ENCODE measurements at places on chromosomes 1 and 21. TPM values are rescaled to one million over a fixed set of nuclear protein-coding genes. Genes with fewer than 3 reads are reported as not detected.
A peak's percentile ranks its signal among the peaks of the same experiment; 100 is the strongest.

GRCh38 chr1:184755226-184756065 is 788 bp upstream of the EDEM3 start:
- H3K27ac ChIP-seq: peak overlapping the region; percentile 97
- H3K4me1 ChIP-seq: peaks cover 20% of the 10 kb centered on the region
- peak overlapping the region; percentile 97 for H3K4me3 ChIP-seq

DNA sequence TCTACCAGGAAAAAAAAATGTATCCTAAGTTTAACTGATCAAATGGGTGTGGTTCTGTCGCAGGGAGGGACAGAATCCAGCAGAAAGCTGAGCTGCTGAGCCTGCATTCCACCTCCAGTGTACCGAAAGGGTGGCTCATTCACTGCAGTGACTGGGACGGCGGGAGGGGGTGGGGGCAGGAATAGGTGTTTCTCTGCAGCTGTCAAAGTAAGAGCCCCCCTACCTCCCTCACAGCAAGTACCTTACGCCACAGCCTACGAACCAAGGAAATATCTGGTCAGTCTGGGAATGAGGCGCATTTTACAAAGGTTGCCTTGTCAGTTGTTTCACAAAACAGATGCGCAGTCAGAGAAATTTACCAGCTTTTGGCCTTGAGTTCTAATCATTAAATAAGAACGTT is 1.7 kb downstream of the S100B start:
- no peaks in the 10 kb centered on the region for H3K27me3 ChIP-seq
- peaks cover 26% of the 10 kb centered on the region for H3K4me1 ChIP-seq
- H3K36me3 ChIP-seq: no peaks in the 10 kb centered on the region
- H3K4me3 ChIP-seq: no peak overlapping the region
- no peak for DNase-seq
- H3K27ac ChIP-seq: no peak overlapping the region

The CNTN2 gene
- total RNA-seq: not detected

The TMPRSS15 gene
- not detected for total RNA-seq

DNA sequence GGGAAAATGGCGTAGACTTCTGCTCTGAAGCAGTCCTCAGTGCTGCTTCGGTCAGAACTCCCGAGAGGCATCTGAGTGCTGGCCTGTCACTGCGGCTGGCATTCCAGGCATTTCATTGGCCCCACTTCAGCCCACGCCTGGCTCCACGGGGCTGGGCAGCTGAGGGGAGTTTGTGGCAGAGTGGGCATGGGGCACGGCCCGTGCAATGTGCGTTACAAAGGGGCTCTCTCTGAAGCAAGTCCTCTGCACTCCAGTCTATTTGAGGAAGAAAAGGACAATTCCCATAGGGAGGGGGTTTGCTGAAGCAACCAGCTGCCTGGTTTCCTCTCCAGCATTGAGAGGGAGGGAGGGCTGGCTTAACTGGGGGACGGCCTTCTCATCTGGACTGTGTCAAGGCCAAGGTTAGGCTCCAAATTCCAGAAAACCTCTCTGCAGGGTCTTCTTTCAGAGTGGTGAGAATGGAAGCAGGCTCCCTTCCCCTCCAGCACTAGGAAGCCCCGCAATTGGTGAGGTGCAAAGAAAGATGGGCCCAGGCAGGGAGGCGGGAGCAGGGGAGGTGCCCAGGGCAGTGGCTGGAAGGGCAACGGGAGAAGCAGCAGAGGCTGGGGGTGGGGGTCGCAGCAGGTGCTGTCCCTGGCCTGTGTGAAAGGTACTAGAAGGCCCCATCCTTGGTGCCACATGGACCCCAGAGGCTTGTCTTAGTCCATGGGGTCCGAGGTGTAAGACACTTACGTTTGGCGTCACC is 21.1 kb upstream of the GPR157 start:
- no peak overlapping the region for H3K4me3 ChIP-seq
- peaks cover 16% of the 10 kb centered on the region for H3K4me1 ChIP-seq
- no peaks in the 10 kb centered on the region for H3K27me3 ChIP-seq
- peak overlapping the region; percentile 82 for H3K27ac ChIP-seq

GRCh38 chr1:108199201-108199691 is 897 bp downstream of the SLC25A24 start:
- DNase-seq: no peak
- H3K4me3 ChIP-seq: peak overlapping the region; percentile 98
- no peaks in the 10 kb centered on the region for H3K27me3 ChIP-seq
- peaks cover 16% of the 10 kb centered on the region for H3K4me1 ChIP-seq
- peak overlapping the region; percentile 98 for H3K27ac ChIP-seq

DNA sequence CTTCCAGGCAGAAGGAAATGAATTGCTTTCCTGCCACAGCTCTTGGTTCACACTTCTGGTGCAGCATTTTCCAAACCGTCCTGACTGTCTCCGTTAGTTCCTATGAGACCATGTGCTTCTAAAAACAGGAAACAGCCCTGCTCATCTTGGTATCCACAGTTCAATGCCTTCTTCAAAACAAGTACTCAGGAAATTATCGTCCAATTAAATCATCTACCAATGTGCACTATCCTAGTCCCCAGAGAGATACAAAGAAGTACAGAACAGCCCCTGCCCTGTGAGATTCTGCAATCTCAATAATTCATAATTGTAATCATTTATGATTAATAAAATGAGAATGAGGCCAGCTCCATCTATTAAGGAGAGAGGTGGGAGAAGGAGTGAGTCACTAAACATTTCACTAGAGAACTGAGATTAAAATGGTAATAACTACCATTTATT is 11.2 kb downstream of the CLEC20A start:
- H3K36me3 ChIP-seq: no peaks in the 10 kb centered on the region
- H3K4me3 ChIP-seq: no peak overlapping the region
- DNase-seq: no peak
- peaks cover 6% of the 10 kb centered on the region for H3K4me1 ChIP-seq

The TAS1R3 gene
- 0.81 TPM for total RNA-seq

Data from upper lobe of left lung (tissue), 6 donors.